Eye (tissue), 1 donor: ENCODE measurements at places on chromosomes 6 and 20.

DNA sequence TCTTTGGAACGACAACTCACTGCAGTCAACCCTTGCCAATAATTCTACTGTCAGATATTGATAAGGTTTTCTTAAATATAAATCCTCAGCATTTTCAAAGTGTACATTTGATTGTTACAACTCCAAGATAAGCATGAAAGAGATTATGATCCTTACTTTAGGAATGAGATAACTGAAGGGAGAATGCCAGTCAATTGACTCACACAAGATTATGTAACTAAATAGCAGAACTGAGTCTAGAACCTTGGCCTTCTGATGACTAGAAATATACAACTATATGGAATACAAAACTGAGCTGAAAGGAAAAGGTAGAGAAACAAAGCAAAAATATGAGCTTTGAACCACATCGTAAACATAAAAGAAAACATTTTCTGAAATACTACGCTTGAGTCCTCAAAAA, 26.9 kb upstream of the STXBP5 start:
- DNase-seq, result no peak

DNA sequence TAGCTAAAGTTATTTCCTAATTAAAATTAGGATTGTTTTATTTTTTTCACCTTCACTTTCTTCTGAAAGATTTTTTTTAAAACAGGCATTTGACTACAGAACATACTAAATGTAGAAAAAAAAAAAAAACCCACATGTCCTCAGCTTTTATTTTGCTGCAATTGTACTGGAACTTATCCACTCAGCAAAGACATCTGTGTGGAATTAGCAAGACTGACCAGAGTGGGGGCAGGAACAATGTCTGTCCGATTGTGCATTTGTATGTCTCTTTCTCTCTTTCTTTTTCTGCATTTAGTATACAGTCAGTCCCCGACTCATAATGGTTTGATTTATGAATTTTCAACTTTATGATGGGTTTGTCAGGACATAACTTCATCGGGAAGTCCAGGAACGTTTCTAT, 77.3 kb downstream of the CHD6 start:
- no peak for DNase-seq

DNA sequence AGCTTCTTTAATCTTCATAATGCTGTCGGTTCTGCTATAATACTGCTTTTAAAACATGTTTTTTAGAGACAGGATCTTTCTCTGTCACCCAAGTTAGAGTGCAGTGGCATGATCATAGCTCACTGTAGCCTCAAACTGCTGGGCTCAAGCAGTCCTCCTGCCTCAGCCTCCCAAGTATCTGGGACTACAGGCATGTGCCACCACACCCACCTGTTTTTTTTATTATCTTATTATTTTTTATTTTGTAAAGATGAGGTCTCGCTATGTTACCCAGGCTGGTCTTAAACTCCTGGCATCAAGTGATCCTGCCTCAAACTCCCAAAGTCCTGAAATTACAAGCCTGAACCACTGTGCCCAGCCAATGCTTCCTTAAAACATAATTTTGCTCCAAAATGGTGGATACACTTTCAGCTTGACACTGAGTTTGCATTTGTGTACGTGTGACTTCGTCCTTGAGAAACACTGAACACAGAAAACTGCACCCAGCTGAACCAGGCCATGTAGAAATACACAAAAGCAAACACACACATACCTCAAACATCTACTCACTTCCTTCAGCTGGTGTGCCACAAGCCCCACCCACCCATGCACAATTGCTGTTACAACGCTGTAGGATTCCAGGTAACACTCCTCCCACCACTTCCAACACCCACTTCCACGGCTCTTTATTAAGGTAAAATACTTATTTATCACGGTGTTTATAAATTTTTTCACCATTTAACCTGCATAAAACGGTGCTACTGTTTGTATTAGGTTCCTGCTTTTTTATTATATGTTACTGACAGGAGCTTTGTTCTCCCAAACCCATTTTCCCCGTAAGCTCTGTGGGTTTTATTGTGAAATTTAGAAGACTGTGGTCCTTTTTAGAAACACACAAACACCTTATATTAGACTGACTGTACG, 109.1 kb downstream of the TSHZ2 start:
- no peak for DNase-seq

- DNase-seq, result no peak
Measured at GRCh38 chr20:63745424-63745805, 5.8 kb downstream of the SLC2A4RG start.
